ENCODE measurements at places on chromosomes 11 and 22.

DNA sequence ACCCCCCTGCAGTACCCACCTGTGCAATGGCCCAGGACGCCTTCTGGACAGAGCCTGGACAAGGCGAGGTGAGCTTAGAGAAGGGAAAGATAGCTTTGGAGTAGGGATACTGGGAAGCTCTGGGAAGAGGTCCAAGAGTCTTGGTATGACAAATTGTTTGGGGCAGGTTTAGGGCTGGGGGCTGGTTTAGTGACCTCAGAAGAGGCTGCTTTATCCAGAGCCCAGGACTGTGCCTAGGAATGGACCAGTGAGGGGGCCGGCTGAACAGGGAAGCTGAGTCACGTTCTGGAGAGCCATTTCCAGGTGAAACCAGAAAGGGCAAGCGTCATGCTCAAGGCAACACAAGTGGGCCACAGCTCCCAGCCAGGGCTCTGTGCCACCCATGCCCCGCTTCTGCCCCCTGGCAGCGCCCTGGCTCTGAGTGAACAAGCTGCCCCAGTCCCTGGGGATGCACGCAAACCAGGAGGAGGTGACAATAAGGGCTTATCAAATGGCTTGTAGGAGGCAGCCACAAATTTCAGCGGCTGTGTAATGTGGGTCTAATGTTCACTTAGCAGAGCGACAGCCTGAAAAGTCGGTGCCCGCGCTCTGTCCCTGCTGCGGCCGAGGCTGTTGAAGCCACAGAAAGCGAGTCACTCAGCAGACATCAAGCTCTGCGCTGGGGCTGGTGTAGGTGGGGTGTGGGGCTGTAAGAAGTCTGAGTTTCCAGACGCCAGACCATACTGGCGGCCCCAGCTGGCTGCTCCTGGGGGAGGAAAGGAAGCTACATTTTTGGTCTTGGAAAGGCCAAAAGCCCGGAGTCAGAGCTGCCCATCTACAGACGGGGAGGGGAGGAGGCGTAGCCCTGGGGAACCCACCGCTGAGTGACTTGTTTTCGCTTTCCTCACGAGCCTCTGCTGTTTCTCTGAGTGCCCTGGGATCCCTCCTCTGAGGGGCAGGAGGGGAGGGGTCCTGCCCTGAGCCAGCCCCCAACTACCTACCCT, 18.3 kb upstream of the SYT7 start:
- DNase-seq = peak; percentile 35

DNA sequence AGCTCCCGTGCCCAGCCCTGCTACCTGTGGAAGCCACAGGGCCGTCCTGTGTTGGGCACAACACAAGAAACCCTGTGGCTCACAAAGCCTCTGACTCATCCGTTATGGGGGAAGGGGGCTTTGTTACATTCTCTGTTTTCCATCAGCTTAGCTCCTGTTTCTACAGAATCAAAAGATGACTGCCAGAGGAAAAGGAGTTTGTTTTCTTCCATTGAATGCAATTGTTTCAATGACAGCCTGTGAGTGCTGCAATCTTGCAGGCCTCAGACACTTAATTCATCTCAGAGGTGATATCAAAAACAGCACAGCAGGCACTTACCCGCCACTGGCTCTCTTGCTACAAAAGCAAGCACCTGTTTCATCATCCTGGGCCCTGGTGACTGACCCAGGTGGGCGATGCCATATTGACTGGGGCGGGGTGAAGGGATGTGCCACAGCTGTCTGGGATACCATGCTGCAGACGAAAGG, 194.3 kb downstream of the OPCML start:
- no peak for DNase-seq

GRCh38 chr22:22216450-22216959, 28.1 kb upstream of the VPREB1 start:
- no peak for DNase-seq

GRCh38 chr22:44369293-44369661, 56.5 kb upstream of the SHISAL1 start:
- DNase-seq = no peak

DNA sequence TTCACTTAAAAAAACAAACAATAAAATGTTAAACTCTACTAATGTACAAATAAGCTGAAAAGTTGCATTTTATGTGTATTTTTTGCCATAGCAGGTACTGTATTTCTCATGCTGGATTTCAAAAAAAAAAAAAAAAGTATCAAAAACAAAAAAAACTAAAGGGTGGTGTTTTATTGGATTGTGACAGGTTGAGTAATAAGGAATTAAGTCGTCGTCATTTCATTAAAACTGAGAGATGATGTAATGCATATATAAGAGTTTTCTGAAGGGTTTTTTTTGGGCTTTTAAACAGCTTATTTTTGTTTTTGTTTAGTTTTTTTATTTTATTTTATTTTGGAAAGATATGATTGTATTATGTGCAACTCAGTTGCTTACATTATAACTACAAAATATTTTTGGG, 10.9 kb upstream of the ADSL start:
- DNase-seq = no peak

- no peak for DNase-seq
Observed at GRCh38 chr11:47915783-47916182, 64.6 kb upstream of the PTPRJ start.

GRCh38 chr11:44527476-44527875, 38.0 kb upstream of the CD82 start:
- no peak for DNase-seq

DNA sequence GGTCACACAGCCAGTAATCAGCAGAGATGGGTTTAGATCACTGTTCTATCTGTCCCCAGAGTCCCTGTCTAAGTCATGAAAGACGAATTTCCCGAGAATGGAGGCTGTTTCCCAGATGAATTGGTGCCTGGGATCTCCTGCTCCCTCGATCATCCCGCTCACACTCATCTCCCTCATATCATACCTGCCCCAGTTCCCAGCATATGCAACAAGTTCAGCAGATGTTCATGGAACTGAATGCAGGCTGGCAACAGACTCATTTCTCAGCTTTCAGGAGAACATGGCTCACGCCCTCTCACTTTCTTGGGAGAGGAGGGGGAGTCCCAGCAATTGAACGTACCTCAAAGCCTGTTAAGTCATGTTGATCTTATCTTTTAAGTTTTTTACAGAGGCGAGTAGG, 22.1 kb downstream of the CD6 start:
- no peak for DNase-seq

- DNase-seq = no peak
Observed at GRCh38 chr22:38205261-38206128, 3.7 kb downstream of the MAFF start.

DNA sequence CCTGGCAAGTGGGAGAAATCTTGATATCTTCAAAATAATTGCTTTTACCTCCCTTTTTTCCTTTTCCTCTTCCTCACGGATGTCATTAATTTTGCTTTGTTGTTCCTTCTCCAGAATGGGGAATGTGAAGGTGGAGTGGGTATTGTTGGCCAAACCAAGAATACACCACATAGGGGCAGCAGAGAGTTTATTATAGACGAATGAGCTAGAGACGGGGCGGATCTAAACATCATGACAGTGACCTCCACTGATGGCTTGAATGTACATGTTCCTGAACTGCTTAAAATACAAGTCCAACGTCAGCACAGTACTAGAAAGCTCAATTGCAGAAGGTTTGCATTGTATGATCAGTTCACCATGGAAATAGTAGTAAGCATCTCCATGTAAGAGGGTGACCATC, 122.3 kb upstream of the SNX19 start:
- no peak for DNase-seq

DNA sequence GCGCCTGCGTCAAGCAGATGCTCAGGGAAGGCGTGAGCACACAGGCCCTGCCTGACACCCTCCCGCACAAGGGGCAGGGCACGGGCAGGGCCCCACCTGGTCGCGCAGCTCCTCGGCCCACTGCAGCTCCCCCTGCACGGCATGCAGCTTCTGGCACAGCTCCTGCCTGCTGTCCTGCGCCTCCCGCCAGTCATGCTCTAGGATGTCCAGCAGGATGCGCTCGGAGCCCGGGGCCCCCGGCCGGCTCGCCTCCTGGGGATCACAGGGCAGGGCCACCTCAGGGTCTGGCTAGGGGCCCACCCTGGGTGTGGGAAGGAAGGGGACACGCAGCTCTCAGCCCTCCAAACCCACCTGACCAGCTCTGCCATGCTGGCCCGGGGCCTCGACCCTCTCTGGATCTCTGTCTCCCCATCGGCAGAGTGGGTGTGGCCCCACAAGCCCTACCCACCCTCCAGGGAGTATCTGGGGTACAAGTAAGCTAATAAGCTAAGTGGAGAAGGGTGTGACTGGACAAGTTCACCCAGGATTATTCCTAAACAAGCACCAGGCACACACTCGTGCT, 10.7 kb downstream of the CARD10 start:
- no peak for DNase-seq

DNA sequence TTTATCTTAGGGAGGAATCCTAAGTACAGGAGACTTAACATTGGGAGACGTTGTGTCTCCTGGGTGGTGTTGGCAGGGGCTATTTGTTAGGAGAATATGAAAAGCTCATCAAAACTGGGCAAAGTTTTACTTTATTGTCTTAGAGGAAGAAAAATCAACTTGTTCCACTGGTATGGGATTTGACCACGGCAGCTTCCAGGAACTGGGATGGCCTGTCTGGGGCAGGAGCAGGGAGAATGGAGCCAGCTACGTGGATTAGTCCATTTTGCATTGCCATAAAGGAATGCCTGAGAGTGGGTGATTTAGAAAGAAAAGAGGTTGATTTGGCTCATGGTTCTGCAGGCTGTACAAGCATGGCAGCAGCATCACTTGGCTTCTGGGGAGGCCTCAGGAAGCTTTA, 198.4 kb downstream of the ADAMTS15 start:
- no peak for DNase-seq

DNA sequence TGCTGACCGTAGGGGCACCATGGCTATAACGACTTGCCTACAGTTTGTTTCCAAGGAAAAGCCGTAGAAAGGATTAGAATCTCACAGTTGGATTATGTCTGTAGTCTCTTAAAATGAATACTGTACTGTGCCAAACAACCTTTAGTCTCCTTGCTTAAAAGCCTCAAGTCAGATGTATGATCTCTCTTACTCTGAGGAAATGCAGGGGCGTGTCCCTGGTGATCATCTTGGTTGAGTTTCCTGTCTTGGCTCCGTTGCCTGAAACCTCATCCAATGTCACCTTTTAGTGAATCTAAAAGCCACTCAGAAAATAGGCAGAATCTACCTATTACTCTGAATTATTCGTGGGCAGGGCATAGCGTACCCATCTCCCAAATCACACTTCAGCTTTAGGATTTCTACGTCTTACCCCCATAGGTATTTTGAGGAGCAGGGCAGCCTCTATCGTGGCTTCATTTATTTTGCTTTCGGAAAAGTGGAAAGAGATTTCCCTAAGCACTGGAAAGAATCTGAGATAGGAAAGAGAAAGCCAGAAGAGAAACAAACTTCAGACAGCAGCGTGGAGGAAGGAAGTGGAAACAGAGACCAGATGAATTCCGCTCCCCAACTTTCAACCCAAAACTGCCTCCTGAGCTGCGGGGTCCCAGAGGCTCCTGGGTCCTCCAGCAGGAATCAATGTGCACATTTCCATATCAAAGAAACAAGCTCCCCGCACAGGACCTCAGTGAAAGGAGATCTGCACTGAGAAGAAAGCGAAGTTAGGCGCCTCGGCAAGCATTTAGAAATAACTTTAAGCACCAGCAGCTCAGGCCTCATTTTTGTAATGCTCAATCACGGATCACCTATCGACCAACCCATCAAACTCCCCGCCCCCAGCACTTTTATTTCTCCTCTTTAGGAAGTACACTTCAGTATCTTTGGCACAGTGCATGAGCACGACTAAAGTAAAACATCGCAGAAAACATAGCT, 245.8 kb downstream of the ETS1 start:
- DNase-seq = no peak

Measured in nephron progenitor cell (in vitro differentiated cells).